ENCODE measurements at places on chromosomes 6 and 20.

- no peak for DNase-seq
Observed at GRCh38 chr6:128630213-128630612, 109.8 kb upstream of the PTPRK start.

- DNase-seq, result no peak
Observed at GRCh38 chr6:125839471-125839870, 48.7 kb downstream of the NCOA7 start.

DNA sequence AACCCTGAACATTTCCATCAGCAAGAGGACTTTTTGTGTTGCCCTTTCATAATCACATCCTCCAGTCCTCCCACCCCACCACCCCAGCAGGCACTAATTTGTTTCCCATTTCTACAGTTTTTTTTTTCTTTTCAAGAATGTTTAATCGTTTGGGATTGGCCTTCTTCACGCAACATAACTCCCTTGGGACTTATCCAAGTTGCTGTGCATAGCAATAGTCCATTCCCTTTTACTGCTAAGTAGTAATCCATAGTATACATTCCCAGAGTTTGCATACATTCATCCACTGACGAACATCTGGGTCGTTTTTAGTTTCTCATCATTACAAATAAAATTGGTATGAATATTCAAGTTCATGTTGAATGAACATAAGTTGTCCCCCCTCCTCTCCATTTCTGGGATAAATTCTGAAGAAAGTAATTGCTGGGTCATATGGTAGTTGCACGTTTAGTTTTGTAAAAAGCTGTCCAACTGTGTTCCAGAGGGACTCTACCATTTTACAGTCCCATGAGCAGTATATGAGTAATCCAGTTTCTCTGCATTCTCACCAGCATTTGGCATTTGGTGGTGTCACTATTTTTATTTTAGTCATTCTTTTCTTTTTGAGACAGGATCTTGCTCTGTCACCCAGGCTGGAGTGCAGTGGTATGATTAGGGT, 90.8 kb downstream of the DOK5 start:
- no peak for DNase-seq

DNA sequence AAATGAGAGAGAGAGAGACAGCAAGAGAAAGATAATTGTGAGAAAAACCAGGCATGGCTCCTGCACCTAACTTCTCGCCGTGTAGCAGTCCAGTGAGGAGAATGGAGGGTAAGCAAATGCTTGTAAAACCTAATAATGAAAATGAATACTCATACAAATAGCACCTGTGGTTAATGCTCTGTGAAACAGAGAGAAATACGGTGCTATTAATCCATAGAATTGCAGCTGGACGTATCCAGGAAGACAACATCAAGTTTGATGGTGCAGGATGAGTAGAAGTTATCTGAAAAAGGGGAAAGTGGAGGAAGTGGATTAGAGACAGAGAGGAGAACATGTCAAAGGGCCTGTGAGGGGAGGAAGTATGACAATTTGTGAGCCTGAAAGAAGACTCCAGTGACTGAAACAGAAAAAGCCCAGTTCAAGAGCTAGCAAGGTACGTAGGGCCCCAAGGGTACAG, 89.4 kb upstream of the PAK5 start:
- DNase-seq, result no peak
